ENCODE measurements at places on chromosomes 12 and 14. TPM values are rescaled to one million over a fixed set of nuclear protein-coding genes. Genes with fewer than 3 reads are reported as not detected.

DNA sequence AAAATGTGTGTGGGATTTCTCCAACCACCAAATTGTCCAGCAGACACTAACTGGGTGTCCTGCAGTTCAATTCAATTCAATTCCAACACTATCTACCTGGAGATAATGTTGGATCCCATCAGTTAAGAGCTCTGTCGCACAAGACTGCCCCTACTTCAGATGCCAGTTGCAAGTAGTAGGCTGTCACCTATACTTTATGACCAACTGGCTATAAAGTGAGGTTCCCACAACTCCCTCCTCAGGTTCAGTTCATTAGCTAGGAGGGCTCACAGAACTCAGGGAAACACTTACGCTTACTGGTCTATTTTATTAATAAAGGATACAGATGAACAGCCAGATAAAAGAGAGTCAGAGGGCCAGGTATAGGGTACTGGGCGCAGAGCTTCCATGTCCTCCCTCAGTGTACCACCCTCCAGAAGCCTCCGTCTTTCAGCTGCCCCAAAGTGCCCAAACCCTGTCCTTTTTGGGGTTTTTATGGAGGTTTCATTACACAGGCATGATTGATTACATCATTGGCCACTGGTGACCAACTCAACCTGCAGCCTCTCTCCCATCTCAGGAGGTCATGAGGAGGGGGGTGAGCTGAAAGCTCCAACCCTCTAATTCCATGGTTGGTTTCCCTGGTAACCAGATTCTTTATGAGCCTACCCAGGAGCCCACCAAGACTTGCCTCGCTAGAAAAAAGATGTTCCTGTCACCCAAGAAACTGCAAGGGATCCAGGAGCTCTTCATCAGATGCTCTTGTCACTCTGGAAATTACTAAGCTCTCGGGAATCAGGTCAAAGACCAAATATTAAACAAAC, 7.5 kb upstream of the SERPINA5 start:
- H3K27ac ChIP-seq = no peak overlapping the region
- H3K27me3 ChIP-seq = no peaks in the 10 kb centered on the region
- no peak for DNase-seq
- no peaks in the 10 kb centered on the region for H3K4me1 ChIP-seq

DNA sequence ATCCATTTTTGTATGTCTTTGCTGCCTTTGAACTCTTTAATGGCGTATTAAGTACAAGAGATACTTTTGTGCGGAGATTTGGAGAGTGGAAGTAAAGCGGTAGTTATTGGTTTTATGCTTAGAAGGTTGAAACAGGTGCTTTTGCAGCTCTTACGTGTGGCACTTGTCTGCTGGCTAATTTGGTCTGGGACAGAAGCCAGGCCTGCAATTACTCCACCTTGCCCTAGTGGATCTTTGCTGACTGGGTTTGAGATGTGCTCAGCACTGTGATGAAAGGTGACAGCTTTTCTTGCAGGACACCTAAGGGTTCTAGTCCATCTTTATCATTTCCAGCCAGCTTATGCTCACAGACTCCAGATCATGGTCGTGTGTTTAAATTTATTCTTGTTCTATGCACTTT, 252.5 kb downstream of the RPL10L start:
- no peaks in the 10 kb centered on the region for H3K36me3 ChIP-seq
- DNase-seq = no peak
- no peaks in the 10 kb centered on the region for H3K4me1 ChIP-seq
- H3K27me3 ChIP-seq = no peaks in the 10 kb centered on the region
- no peak overlapping the region for H3K27ac ChIP-seq
- no peak overlapping the region for H3K4me3 ChIP-seq

DNA sequence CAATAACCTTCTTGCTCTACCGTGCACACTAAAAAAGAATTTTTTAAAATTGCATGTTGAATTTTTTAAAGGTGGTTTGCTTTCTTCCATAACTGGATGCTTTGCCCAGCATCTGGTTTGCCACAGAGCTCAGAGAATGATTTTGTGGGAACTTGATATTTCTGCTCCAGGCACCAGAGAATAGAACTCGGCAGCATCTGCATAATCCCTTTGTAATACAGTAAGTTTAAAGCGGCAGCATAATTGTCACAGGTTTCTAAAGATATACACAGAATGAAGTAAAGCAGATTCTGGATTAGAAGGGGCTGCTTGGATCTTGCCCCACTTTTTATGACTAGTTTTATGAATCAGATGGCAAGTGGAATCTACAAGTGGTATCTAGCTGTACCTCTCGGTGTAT, 352.0 kb downstream of the NPAS3 start:
- H3K36me3 ChIP-seq = no peaks in the 10 kb centered on the region
- H3K4me1 ChIP-seq = no peaks in the 10 kb centered on the region
- H3K27ac ChIP-seq = no peak overlapping the region
- no peak overlapping the region for H3K4me3 ChIP-seq
- DNase-seq = no peak
- H3K27me3 ChIP-seq = no peaks in the 10 kb centered on the region

DNA sequence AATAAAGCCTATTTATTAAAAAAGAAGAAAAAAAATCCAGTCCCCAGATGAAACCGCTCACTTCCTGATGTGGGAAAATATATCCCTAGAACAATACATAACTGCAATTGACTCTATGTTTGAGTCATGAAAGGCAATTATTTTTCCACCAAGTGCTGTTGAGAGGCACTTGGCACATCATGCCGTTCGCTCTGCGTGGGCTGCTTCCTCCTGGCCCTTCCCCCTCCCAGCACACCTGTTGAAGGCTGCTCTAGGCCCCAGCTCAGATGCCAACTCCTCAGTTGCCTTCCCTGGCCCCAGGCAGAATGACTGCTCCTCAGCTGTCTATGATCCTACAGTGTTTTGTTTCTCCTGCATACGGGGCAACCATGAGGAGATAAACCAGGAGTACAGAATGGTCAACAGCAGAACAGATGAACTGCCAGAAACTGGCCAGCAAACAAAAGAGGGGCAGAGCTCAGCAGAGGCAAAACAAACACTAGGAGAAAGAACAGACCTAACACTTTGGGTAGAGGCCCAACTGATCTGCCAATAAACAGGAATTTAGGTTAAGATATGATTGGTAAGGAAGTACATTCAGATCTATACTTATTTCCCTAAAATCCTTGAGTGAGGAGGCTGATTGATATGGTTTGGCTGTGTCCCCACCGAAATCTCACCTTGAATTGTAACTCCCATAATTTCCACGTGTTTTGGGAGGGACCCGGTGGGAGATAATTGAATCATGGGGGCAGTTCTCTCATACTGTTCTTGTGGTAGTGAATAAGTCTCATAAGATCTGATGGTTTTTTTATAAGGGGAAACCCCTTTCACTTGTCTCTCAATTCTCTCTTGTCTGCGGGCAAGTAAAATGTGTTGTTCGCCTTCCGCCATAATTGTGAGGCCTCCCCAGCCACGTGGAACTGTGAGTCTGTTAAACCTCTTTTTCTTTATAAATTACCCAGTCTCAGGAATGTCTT, 58.6 kb downstream of the SLC38A1 start:
- H3K27me3 ChIP-seq = no peaks in the 10 kb centered on the region
- H3K4me3 ChIP-seq = no peak overlapping the region
- peaks cover 54% of the 10 kb centered on the region for H3K36me3 ChIP-seq
- peak overlapping the region; percentile 36 for H3K27ac ChIP-seq
- no peak for DNase-seq
- H3K4me1 ChIP-seq = peaks cover 6% of the 10 kb centered on the region

DNA sequence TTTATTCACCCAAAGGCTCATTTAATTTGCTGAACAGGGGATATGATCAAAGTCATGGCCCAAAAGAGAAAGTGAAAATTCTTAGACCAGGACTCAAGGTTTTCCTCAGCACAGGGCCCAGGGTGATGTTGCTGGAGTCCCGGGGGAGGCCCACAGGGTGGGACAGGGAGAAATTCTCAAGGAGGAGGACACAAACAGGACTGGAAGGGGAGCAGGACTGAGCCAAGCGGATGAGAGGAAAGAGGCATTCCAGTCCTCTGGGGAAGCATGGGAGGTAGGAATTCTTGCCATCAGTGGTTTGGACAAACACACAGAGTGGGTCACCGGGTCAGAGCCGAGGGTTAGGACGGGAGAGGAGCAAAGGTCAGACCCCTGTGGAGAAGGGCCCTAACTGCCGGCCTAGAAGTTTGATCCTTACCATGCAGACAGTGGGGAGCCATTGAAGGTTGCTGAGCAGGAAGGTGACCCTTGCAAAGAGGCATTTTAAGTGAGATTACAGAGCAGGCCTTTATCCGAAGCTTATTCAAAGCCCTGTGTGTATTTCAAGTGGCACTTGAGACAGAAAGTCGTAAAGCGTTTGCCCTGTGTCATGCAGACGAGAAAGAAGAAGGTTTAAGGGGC, 68.4 kb upstream of the PTGR2 start:
- no peaks in the 10 kb centered on the region for H3K36me3 ChIP-seq
- no peak for DNase-seq
- H3K27me3 ChIP-seq = no peaks in the 10 kb centered on the region
- H3K4me1 ChIP-seq = peaks cover 20% of the 10 kb centered on the region
- H3K4me3 ChIP-seq = no peak overlapping the region
- no peak overlapping the region for H3K27ac ChIP-seq

GRCh38 chr14:65032319-65032718, 45.6 kb downstream of the FNTB start:
- peaks cover 6% of the 10 kb centered on the region for H3K4me1 ChIP-seq
- H3K27ac ChIP-seq = no peak overlapping the region
- no peak overlapping the region for H3K4me3 ChIP-seq
- no peaks in the 10 kb centered on the region for H3K27me3 ChIP-seq

DNA sequence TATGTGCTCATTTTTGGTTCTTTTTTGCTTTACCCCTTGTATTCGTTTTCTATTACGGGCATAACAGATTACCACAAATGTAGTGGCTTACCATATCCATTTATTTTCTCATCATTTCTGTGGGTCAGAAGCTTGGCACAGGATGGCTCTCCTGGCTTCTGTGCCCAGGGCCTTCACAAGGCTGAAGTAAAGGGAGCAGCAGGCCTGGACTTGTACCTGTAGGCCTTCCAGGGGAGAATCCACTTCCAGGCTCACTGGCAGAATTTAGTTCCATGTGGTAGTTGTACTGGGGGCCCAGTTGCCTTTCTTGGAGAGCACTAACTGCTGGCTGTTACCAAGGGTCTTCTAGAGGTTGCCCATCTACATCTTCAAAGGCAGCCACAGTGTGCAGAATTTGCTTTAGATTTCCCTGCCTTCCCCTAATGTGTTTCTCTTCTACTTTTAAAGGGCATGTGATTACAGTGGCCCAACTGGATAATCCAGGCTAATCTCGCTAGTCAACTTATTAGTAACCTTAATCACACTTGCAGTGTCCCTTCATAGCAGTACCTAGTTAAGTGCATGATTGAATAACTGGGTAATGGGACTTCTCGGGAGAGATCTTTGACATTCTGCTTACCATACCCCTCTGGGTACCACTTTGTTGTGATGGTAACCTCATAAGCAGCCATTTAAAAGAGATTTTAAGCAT, 67.0 kb downstream of the CRADD start:
- no peaks in the 10 kb centered on the region for H3K36me3 ChIP-seq
- no peak for DNase-seq
- H3K4me3 ChIP-seq = no peak overlapping the region
- 0 out of 2 replicates have a peak, but pooled peaks cover 6% of the 10 kb centered on the region for H3K4me1 ChIP-seq
- H3K27me3 ChIP-seq = no peaks in the 10 kb centered on the region

DNA sequence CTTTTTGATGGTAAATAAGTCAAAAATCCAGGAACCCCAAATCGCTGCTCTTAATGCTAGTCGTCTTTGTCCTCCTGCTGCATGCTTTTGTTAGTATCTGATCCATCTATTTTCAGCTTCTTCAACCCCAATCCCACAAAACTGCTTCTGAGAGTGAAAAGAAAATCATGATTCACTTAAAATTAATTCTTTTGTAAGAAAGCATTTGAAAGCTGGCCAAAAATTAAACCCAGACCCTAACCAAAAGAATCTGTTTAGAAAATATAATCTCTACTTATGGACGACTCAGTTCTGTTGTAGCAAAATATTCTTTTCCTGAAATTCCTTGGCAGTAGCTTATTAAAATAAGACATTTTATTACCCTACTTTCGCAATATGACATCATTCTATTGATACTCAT, 443.6 kb upstream of the SYT1 start:
- H3K27me3 ChIP-seq = no peaks in the 10 kb centered on the region
- no peak overlapping the region for H3K4me3 ChIP-seq
- H3K27ac ChIP-seq = no peak overlapping the region

- no peak overlapping the region for H3K27ac ChIP-seq
- no peaks in the 10 kb centered on the region for H3K27me3 ChIP-seq
- H3K36me3 ChIP-seq = no peaks in the 10 kb centered on the region
Observed at GRCh38 chr12:48216785-48217184, 13.7 kb upstream of the OR10AD1 start.

- no peaks in the 10 kb centered on the region for H3K36me3 ChIP-seq
- no peak overlapping the region for H3K27ac ChIP-seq
Observed at GRCh38 chr12:12606781-12607589, 4.7 kb upstream of the CREBL2 start.

GRCh38 chr12:119302451-119303080, 32.0 kb upstream of the CCDC60 start:
- DNase-seq = peak; percentile 49
- H3K4me3 ChIP-seq = no peak overlapping the region
- no peaks in the 10 kb centered on the region for H3K27me3 ChIP-seq
- no peaks in the 10 kb centered on the region for H3K36me3 ChIP-seq

DNA sequence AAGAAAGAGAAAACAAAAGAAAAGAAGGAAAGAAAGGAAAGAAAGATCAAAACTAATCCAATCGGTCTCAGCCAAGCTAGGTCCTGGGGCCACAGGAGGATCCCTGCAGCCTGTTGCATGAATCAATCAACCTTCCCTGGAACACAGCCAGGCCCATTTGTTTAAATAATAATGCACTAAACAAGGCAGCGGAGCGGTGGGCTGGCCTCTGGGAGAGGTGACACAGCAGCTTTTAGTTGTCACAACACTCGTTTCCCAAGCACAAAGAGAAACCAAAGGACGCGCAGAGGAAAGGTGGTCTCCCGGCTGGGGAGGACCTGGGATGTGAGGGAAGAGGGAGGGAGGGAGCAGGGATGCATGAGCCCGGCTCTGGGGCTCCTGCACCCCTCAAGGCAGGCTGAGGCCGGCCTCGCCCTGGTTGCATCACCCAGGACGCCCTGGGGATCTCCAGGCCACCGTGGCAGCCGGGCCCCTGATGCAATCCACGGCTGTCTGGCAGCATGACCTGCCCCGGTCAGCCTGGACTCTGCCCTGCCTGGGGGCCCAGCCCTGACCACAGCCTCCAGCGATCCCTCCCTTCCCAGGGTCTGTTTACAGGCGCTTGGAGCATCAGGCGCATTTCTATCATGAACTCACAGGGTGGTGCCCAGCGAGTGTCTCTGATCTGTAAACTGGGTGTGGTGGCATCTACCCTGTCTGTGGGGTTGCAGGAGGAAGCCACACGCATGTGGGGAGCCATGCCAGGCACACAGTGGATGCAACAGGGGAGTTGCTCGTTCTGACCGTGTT, 32.5 kb downstream of the MMP17 start:
- no peaks in the 10 kb centered on the region for H3K36me3 ChIP-seq
- H3K27me3 ChIP-seq = no peaks in the 10 kb centered on the region
- DNase-seq = peak; percentile 69
- H3K4me1 ChIP-seq = no peaks in the 10 kb centered on the region

Gene BIN2
- polyA plus RNA-seq = not detected

Gene CHURC1
- 66.8 TPM for polyA plus RNA-seq

Gene FAM186B
- 0.16 TPM for polyA plus RNA-seq

Gene LRRC10
- polyA plus RNA-seq = not detected

Gene FICD
- 1.0 TPM for polyA plus RNA-seq

Gene SLC6A15
- polyA plus RNA-seq = 0.96 TPM

Gene SMIM41
- not detected for polyA plus RNA-seq

Gene LMO3
- not detected for polyA plus RNA-seq

Gene PLBD1
- 0.10 TPM for polyA plus RNA-seq

Gene ITGB7
- 0.25 TPM for polyA plus RNA-seq
